Uterus (tissue), 4 donors: ENCODE measurements at places on chromosomes 6 and 20. TPM values are rescaled to one million over a fixed set of nuclear protein-coding genes. Genes with fewer than 3 reads are reported as not detected.

DNA sequence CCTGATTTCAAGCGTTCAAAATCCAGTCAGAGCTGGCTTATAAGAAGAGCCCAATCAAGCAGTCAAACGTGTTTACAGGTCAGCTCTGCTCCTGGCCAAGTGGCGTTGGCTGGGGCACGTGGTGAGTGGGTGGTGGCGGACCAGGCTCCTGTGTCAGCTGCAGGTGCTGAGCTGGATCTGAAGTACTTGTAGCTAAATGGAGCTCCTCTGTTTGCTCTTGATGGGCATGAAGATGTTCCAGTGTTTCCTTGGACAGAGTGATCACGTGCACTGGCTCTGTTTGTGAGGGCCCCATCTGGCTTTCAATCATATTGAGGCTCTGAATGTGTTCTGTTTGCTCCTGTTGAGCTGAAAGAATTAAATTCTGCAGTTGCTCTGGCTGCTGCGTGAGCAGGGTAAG lies 10.2 kb upstream of the MICAL1 start:
- no peaks in the 10 kb centered on the region for H3K27me3 ChIP-seq
- H3K4me3 ChIP-seq = no peak overlapping the region
- H3K4me1 ChIP-seq = no peaks in the 10 kb centered on the region
- H3K27ac ChIP-seq = no peak overlapping the region
- no peaks in the 10 kb centered on the region for H3K36me3 ChIP-seq

GRCh38 chr6:135196739-135197510 lies 15.8 kb downstream of the MYB start:
- H3K36me3 ChIP-seq = no peaks in the 10 kb centered on the region
- no peak for DNase-seq
- H3K27ac ChIP-seq = no peak overlapping the region

GRCh38 chr6:13239530-13240455 lies 88.5 kb downstream of the TBC1D7 start:
- no peak for DNase-seq
- no peak overlapping the region for H3K27ac ChIP-seq
- H3K4me1 ChIP-seq = no peaks in the 10 kb centered on the region

DNA sequence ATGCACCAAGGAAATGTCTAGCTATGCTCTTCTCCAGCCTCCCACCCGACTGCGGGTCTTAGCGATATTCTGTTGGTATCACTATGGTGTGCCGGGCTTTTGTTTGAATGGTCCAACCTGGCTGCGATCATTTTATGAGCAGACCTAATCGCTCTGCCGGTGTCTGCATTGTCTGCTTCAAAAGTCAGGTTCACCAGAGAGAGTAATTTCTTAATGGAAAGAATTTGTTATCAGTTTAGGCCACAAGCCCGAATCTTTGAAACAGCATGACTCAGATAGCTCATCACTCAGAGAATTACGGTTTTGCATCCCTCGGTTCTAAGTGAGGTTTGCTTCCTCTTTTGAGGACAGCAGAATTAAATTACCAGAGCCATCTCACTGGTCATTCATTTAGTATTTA lies 521.0 kb upstream of the ARID1B start:
- no peaks in the 10 kb centered on the region for H3K27me3 ChIP-seq
- H3K4me1 ChIP-seq = no peaks in the 10 kb centered on the region
- DNase-seq = no peak

DNA sequence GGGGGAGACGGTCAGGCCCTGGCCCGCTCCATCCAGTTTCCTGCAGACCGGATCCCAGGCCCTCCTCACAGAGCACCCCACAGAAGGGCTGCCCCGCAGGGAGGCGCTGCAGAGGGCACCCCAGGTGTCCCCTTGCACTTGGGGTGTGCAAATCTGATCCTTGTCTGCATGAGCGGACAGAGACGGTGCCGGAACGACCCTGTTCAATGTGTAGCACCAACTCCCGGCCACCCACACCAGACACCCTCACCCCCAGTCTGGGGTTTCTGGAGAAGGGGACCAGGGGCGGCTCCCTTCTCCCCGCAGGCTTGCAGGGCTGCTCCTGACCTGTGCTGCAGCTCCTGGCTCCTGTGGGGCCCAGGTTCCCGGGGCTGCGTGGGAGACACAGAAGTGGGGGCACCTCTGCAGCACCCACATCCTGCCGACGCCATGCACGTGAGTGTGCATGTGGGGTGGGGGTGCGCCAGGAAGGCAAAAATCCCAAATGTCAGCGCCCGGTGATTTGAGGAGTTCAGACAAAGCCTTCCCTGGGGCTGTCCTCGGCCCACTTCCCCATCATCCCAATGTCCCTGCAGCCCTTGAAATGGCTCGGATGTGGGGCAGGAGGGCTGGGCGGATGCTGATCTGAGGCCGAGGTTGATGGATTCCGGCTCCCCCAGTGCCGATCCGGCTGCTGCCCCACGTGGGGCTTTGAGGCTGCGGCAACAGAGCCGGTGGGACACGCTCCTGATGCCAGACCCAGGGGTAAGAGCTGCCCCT lies 85.3 kb upstream of the BHLHE23 start:
- no peaks in the 10 kb centered on the region for H3K27me3 ChIP-seq
- H3K4me1 ChIP-seq = no peaks in the 10 kb centered on the region
- no peak overlapping the region for H3K27ac ChIP-seq
- no peaks in the 10 kb centered on the region for H3K36me3 ChIP-seq
- DNase-seq = peak; percentile 6
- H3K4me3 ChIP-seq = no peak overlapping the region

- H3K27me3 ChIP-seq = no peaks in the 10 kb centered on the region
- DNase-seq = no peak
- no peak overlapping the region for H3K4me3 ChIP-seq
- no peaks in the 10 kb centered on the region for H3K36me3 ChIP-seq
- H3K27ac ChIP-seq = no peak overlapping the region
Measured at GRCh38 chr6:148907573-148907972, 160.7 kb downstream of the UST start.

GRCh38 chr6:75266716-75267291 lies 17.8 kb downstream of the TMEM30A start:
- no peak overlapping the region for H3K4me3 ChIP-seq
- no peak for DNase-seq
- H3K27ac ChIP-seq = peak overlapping the region; percentile 6
- no peaks in the 10 kb centered on the region for H3K27me3 ChIP-seq
- no peaks in the 10 kb centered on the region for H3K36me3 ChIP-seq

The RBPJL gene
- not detected for total RNA-seq

The MYCT1 gene
- 30.3 TPM for total RNA-seq

The RGS19 gene
- 4.6 TPM for total RNA-seq

The OR12D3 gene
- not detected for total RNA-seq

The SAPCD1 gene
- 1.7 TPM for total RNA-seq

The MBOAT1 gene
- total RNA-seq = 33.5 TPM

The F13A1 gene
- total RNA-seq = 90.6 TPM
